Cardiac septum (tissue), 1 donor: ENCODE measurements at places on chromosomes 11 and 22.

GRCh38 chr22:45332001-45332400 lies 22.3 kb downstream of the FAM118A start:
- DNase-seq: peak; percentile 53

- DNase-seq: no peak
Observed at GRCh38 chr22:35154937-35155387, 89.0 kb downstream of the ISX start.

GRCh38 chr22:33984656-33985285 lies 64.5 kb upstream of the LARGE1 start:
- no peak for DNase-seq

DNA sequence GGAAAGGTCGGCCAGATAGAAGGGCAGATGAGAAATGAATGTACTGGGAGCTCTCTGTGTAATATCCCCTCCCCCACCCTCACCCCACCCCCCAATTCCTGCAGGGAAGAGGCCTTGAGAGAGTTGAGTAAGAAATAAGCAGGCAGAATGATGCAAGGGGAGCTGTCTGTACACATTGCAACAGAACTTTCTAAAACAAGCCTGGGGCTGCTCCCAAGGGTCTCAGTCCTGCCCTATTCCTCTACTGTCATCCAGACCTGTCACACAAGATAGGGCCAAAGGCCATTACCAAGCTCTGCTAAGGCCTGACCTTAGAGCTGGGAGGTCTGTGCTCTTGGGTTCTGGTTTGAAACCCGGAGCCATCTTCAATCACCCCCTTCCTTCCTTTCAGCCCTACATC lies 5.7 kb upstream of the DGAT2 start:
- no peak for DNase-seq

GRCh38 chr22:48350456-48350855 lies 1477.2 kb downstream of the BRD1 start:
- no peak for DNase-seq

DNA sequence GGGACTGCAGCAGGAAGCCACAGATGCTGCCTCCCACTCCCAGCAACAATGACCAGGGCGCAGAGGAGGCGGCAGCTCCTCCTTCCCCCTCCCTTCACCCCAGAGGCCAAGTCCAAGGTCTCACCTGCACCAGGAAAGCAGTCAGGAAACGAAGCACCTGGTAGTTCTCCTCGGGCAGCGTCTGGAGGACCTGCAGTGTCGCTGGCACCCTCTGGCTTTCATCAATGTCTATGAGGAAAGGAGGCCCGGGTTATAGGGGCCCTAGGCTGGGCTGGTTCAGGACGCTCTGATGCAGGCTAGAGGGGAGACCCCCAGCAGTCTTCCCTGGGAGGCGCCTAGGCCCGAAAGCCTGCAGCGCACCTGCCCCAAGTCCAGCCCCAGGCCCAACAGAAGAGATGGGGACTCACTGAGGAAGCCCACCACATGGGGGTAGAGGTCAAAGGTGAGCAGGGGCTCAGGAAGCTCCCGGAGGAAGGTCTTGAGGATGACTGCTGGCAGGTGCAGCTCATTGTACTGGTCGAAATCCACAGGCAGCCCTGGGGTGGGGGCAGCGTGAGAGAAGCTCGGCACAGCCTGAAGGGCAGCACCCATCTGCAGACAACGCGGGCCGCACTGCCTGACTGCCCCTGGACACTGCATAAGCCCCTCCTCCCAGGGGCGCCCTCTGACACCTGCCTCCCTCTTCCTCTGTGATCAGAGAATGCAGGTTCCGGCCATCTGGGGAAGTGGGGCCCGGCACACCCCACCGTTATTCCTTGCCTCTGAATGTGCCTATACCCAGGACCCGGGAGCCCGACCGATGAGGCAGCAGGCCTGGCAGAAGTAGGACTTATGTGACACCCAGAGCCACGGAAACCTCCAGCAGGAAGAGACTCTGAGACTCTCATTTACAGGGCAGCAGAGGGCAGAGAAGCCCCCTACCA lies 20.9 kb downstream of the ARHGAP1 start:
- no peak for DNase-seq

DNA sequence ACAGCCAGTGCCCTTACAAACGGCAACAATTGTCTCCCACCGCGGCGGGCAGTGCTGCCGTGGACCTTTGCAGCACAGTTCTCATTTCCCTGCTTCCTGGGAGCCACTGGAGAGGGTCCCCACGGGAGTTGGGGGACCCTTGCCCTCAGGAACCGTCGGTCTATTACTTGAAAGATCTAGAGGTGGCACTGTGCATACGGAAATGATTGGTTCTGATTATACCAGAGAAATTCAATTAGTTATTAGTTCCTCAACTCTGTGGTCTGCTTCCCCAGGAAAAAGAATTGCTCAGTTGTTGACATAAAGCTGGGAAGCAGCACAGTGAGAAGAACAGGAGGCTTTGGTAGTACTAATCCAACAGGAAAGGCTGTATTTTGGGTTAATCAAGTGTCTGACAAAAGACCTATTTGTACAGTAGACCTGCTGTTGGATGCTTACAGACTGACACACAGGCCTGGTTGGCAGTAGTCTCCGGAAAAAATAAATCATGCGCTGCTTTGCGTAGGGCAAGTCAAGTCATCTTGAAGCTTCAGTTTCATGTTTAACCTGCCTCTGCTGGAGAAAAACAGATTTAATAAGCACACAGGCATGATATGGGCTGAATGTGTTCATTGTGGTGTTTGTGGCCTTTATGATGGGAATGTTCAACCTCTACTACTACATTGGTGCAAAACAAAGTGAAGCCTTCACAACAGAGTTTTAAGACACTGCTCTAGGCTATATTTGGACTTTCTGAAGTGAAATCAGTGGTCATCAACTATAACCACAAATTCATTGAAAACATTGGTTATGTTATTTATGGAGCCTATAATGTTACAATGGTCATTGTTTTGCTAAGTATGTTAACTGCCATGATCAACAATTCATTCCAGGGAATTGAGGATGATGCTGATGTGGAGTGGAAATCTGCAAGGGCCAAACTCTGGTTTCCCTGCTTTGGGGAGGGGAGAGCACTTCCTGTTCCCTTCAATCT lies 54.6 kb upstream of the SC5D start:
- DNase-seq: no peak

DNA sequence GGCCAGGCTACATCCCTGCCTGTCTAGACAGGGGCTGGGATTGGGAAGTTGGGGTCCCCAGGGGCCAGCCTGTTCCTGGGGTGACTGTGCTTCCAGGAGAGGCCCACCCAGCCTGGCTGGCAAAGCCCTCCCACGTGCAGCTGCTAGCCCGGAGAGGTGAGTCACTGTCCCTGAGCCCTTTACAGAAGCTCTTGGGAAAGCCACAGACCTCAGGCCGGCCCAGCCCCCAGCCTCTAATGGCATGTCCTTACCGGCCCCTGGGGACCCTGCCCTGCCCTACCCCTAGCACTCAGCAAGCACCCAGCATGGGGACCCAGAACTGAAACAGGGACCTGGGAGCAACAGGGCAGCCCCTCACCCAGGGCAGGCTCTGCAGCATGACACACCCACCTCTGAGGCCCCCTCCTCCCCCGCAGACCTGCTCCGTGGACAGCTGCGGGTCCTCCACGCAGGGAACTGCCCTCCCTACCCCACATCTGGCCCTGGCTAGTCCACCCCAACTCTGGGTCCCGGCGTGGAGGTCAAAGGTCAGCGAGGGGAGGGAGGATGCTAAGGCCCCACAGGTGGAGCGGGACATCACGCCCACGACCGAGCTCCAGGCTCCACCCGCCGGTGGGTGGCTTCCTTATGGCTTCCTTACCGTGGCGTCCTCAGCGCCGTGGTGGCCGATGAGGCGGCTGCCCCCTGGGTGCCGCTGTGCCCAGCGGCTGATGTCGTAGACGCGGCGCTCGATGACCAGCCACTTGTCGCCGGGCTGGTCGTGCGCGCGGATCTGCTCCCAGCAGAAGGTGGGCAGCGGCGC lies 615 bp downstream of the FADS3 start:
- DNase-seq: peak; percentile 80

DNA sequence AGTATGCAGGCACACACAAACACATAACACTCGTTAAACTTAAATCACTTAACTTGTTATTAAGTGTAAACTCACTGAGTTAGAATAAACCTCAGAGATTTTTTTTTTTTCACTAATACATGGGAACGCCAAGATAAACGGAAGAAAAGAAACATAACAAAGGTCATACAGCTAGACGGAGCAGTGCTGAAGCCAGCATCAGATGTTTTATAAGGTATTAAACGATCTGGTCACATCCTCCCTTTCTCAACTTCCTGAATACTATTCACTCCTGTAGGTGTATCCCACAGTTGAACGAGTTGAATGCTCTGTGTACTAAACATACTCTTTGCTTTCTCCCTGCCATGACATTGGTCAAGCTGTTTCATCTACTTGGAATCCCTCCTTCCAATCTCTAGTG lies 212.0 kb downstream of the SWAP70 start:
- DNase-seq: no peak

GRCh38 chr11:44893846-44894617 lies 56.7 kb downstream of the TP53I11 start:
- DNase-seq: no peak

- peak; percentile 43 for DNase-seq
Observed at GRCh38 chr11:1161410-1162137, 3.8 kb downstream of the MUC5AC start.

DNA sequence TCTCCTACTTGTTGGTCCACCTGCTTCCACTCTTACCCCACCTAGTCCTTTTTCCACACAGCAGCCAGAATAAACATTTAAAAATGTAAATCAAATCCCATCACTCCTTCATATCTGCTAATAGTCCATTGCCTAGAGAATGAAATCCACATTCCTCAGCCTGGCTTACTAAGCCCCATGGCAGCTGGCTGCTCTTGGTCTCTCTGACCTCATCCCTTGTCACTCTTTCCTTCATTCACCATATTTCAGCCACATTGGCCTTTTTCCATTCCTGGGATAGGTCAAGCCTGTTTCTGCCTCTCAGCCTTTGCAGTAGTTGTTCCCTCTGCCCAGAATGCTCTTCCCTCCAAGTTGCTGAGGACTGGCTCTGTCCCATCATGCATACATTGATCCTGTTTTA lies 512.8 kb downstream of the INSC start:
- DNase-seq: no peak

- no peak for DNase-seq
Observed at GRCh38 chr11:43892851-43893250, 12.2 kb downstream of the ALKBH3 start.

GRCh38 chr11:121615501-121615900 lies 162.7 kb upstream of the SORL1-AS1 start:
- no peak for DNase-seq

- DNase-seq: no peak
Observed at GRCh38 chr22:22728382-22728781, 84.0 kb downstream of the GGTLC2 start.
